ENCODE measurements at places on chromosomes 6 and 20.
A peak's percentile ranks its signal among the peaks of the same experiment; 100 is the strongest.

DNA sequence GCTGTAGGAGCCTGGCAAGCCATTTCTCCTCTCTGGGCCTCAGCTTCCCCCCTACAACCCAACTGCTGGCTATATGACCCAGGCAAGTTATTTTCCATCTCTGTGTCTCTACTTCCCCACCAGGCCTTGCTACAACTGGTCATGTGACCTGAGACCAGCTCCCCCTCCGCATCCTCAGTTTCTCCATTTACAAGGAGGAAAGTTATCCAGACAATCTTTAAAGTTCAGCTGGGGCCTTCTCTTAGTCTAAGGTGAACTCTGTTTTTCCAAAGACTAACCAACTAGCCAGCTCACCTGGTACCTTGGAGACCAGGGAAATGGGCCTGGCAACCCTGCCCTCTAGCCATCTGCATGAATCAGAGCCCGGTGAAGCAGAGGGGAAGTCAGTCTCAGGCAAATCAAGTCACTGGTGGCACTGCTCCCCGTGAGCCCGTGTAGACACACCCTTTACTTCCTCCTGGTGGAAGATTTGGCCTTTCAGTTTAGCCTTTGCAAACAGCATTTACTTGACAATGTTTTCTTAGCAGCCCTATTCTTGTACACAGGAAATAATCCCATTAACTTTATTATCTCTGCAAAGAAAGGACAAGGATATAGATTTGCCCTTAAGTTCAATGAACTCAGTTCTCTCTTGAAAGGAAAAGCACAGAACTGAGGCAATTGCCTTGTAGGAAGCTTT, 157.7 kb downstream of the VEGFA start:
- DNase-seq: no peak

DNA sequence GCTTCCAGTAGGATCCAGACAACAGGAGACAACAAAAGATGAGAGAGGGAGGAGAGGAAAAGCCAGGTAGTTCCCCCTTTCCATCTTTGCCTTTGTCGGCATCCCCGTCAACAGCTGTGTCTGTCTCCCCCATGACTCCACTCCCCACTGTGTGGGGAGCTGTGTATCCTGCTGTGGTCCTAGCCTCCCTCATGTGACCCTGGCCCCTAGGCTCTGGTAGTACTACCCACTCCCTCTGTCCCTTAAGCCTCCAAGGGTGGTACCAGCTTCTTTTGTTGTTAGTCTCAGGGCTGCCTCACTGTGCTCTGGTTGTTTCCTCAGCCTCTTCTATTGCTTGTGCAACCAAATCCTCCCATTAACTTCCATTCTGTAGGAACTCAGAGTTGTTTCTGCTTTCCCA, 28.7 kb downstream of the ANKEF1 start:
- no peak for DNase-seq

GRCh38 chr6:136514591-136514990, 35.6 kb downstream of the MAP7 start:
- DNase-seq: no peak

- peak; percentile 24 for DNase-seq
These were observed 1.1 kb downstream of the L3MBTL3 start for GRCh38 chr6:130019326-130020072.
